ENCODE measurements at places on chromosomes 1 and 21.

- DNase-seq = no peak
These were observed 26.5 kb downstream of the WDR64 start for GRCh38 chr1:241678536-241678935.

- no peak for DNase-seq
These were observed 1.3 kb downstream of the ZBTB7B start for GRCh38 chr1:155003766-155004351.

- no peak for DNase-seq
These were observed 3.7 kb upstream of the SEMA4A start for GRCh38 chr1:156149374-156150332.

DNA sequence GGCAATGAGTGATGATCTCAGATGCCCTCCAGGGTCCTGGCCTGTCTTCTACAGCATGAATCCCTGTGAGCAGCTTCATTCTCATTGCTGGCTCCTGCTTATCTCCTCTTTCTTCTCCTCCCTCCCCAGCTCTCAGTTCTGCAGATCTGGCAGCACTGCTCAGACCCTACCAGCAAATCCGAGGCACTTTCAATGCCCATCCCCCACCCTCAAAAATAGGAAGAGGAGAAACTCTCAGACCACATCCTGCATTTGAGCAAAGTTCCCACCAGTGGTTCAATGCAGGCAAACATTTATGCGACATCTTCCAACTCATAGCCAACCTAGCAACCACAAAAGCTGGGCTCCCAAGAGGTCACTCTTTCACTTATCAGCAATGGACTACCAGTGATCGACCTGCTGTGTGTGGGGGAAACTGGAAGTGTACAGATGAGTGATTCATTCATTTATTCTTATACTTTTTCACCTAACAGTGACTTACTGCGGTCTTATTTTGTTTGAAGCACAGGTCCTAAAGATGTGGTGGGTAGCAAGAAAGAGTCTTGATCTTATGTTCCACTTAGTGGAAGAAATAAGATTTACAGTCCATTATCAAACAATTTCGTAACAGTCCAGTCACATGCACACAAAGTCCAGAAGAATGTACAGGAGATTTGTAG lies 5.8 kb upstream of the CHI3L2 start:
- DNase-seq = no peak

- DNase-seq = no peak
These were observed 244.4 kb downstream of the CHRM3 start for GRCh38 chr1:239630767-239631166.

DNA sequence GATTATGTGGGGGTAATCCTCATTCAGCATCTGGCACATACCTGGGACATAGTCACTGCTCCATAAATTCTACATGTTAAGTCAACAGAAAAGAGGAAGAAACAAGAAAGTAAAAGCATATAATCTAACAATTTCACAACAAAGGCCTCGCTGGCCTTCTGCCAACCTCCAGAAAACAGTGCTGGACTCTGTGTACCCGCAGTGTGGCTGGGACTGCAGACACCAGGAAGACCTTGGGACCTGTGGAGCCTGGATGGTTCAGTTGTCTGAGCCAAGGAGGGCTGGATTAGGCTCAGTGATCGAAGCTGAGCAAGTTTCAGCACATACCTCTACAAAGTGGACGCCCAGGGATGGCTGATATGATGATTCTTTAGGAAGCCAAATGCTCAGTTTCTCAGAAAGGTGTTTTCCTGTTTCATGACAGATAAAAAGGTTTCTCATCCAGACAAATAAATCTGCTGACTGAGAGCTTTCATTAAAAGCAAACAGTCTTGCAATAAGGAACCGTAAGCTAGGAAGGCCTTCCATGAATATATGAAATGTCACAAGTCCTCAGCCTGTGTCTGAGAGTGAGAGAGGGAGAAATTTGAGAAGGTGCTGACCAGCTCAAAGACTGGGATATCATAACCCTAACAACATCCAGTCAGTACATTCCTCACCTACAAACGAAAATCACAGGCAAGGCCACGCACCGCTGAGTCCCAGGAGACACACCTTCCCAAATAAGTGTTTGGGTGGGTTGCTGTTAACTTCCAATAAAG lies 48.4 kb downstream of the CAPZB start:
- DNase-seq = peak; percentile 62

- DNase-seq = no peak
These were observed 1479.6 kb downstream of the MRPL39 start for GRCh38 chr21:24127651-24128050.

GRCh38 chr1:64574301-64574700 lies 104.4 kb downstream of the CACHD1 start:
- no peak for DNase-seq

DNA sequence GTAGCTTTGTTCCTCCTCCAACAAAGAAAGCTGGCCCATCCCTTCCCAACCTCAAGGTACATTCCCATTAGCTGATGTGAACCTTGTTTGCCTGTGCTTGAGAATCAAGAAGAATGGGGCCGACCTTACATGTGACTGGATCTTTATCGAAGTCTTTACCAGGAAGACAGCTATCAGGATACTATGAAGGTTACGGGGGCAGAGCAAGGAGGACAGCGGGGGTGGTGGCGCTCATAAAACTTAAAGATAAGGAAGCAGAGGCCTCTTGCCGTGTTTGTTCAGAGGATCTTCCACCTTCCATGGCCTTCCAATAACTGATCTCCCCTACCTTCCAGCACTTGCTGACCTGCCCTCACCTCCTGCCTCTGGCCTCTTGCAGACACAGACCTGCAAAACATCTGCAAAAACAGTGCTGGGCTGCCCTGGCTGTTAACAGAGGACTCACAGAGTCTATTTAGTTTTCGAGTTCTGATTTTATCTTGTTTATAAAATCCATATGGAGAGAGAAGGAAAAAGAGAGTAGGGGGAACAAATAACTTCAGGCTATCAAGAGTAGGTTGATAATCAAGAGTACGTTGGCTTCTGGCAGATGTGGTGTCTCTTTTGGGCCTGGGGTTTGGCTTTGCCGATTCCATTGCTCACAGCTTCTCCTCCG lies 198.0 kb downstream of the HUNK start:
- DNase-seq = no peak

DNA sequence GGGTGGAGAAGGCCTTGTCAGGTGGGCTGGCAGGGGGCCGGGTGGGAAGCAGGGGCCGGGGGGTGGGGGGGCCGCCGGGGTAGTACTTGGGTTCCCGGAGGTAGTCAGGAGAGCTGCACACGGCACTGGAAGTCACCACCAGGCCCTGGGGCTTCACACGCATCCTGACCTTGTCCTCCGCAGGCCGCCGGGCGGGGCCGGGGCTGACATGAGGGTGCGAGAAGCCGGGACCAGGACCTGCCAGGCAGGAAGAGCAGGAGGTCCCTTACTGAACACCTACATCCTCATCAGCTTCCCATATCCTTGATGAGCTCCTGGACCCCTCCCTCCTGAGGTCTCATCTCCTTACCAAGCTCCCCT lies 52.0 kb downstream of the AHDC1 start:
- no peak for DNase-seq

Data from left lung (tissue), 14 donors.